Spinal cord (tissue), 10 donors: ENCODE measurements at places on chromosomes 5 and 9.
A peak's percentile ranks its signal among the peaks of the same experiment; 100 is the strongest.

DNA sequence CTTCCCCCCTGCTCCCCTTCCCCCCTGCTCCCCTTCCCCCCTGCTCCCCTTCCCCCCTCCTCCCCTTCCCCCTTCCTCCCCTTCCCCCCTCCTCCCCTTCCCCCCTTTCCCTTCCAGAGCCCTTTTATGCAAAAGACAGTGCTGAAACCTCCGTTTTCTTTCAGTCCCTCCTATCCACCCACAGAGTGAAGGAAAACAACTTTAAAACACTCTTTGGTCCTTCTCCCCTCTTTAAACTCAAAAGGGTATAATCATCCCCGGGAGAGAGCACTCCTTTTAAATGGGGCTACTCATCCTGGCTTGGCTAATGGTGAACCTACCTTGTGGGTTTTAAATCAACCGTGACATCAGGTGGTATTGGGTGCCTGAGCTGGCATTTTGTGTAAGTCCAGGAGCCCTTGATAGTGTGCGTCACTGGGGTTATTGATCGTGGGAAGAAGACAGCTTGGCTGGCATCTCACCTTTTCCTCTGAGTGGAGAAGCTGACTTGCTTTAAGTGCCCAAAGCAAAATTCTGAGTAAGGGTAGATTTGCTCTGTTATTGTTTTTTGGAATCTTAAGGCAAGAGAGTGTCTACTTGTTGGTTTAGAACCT lies 2.7 kb downstream of the LARP1 start:
- no peak for DNase-seq

DNA sequence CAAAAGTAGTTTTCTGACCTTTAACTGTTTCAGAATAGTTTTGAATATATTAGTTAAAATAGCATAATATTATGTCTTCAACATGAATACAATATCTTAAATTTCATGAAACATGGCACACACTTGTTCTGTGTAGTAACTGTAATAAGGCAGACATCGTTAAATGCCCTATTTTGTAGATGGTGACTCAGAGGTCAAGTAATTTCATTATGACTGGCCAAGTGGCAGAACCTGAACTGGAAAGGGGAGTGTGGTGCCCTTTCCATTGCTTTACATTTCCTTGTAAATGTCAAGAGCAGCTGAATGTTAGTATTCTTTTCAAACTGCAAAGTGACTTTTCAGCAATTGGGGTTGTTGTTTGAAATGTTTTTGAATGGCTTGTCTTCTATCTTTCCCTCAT lies 201.2 kb upstream of the CDKN2B start:
- no peak for DNase-seq

GRCh38 chr5:78295035-78295961 lies 800 bp upstream of the AP3B1 start:
- DNase-seq = peak; percentile 13

DNA sequence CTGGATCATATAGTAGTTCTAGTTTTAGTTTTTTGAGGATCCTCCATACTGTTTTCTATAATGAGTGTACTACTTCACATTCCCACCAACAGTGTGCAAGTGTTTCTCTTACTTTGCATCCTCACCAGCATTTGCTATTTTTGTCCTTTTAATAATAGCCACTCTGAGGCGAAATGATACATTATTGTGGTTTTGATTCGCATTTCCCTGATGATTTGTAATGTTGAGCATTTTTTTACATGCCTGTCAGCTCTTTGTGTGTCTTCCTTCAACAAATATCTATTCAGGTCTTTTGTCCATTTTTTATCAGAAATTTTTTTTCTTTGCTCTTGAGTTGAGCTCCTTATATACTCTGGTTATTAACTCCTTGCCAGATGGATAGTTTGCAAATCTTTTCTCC lies 114.0 kb downstream of the ADAMTSL1 start:
- DNase-seq = no peak

DNA sequence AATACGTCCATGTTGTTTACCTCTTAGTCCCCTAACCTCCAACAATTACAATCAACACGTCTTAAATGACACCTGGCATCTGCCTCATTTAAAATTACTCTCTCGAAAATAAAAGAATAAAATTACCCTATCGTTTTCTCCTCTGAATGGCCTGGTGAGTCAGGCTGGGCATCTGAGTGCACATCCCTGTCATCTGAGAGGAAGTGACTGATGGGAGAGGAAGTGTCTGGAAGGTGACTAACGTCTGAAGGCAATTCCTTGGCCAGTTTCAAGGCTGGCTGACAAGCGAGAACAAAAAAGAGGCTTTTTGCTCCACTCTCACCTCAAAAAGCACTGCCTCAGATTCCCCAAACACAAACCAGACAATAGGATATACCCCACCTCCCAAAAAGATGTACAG lies 57.7 kb downstream of the MAPKAP1 start:
- DNase-seq = no peak

DNA sequence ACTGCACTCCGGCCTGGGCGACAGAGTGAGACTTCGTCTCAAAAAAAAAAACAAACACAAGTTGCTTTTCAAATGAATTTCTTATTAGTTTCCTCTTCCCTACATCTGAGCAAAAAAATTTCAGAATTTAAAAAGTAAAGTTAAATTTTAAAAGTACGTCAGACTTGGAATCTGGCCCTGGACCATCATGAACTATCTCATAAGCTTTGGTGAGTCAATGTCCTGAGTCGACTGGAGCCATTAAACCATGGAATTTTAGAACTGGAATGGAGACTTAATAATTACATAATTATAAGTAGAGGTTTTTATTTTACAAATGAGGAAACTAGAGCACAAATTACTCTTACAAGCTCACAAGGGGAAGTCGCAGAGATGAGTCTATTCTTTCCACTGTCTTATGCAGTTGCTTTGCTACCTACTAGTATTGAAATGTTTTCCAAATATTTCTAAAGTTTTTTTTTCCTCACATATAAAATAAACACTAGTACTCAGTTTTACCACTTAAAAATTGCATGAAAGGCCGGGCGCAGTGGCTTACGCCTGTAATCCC lies 98.0 kb upstream of the ZNF608 start:
- DNase-seq = no peak

DNA sequence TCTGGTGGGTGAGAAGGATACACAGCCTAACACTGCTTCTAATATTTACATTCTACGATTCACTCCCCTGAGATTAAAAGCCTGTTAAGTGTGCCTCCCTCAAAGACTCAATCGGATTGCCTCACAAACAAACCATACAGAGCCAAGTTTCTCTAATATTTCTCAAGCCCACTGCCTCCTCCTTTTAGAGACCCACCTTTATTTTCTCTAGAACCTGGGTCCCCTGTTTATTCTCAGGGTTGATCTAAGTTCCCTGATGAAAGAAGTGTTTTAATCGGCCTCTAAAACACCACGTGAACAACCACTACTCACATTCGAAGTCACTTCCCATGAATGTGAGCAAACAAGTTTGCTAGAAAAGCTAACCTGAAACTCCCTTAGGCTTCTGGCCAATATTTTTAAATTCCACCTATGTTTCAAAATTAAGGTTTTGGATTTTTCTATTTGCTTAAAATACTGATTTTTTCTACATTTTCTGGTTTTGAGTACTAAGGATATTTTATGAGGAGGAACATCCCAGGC lies 76.5 kb downstream of the GLIS3 start:
- no peak for DNase-seq

DNA sequence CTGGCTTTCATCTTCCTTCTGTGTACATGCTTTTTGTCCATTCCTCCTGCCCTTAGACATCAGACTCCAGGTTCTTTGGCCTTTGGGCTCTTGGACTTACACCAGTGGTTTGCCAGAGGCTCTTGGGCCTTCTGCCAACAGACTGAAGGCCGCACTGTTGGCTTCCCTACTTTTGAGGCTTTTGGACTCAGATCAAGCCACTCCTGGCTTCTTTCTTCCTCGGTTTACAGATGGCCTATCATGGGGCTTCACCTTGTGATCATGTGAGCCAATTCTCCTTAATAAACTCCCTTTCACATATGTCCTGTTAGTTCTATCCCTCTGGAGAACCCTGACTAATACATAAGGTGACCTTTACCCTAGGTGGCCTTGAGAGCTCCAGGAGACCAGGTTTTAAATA lies 189.1 kb upstream of the CCNG1 start:
- DNase-seq = no peak

- DNase-seq = no peak
Measured at GRCh38 chr5:36417221-36417620, 115.5 kb upstream of the RANBP3L start.

DNA sequence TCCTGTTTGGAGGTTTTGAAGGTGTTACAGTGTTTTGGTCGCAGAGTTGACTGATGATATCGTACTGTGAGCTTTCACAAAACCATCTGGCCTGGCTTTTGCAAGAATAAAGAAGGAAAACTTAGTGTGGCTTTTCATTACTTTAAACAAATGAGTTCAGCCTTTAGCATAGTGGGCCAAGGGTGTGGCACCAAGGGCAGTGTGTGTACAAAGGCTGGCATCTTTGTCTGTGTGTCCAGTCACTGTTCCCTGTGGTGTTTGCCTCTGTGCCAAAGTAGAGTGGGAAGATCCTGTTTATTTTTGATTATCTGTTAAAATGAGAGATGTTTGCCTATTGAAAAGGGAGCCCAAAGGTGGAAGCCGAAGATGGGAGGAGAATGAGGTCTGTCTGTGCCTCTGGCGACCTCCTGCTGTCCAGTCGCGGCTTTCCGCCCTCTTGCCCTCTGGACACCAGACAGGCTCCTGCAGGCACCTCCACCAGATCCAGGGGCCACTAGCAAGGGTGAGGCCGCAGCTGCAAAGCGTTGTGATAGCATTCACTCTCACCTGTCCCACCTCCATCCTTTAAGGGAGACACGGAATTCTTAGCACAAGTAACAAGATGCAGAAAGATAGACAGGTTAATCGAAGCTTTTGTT lies 113.7 kb downstream of the TRIO start:
- no peak for DNase-seq
